ENCODE measurements at places on chromosomes 5 and 9.

- DNase-seq = no peak
Measured at GRCh38 chr5:151719228-151720000, 32.7 kb upstream of the SPARC start.

GRCh38 chr5:74640954-74641734 is 616 bp upstream of the ENC1 start:
- DNase-seq = no peak

DNA sequence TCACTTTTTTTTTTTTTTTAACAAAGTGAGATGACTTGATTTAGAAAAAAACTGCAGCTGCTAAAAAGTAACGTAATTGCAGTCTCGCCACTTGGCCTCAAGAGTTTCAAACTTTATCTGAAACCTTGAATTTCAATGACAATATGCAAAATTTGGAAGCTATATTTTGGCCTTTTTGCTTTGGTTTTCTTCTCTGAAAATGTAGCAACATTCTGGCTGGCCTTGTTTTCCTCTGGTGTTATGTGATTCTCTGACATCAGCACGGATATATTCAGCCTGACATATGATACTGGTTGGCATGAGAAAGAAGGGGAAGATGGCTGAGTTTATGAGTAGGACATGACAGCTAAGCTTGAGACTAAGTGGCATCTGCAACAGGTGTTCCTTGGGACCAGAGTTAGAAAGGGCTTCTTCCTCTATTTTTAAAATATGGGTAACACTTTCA is 136.5 kb downstream of the MEF2C start:
- no peak for DNase-seq

DNA sequence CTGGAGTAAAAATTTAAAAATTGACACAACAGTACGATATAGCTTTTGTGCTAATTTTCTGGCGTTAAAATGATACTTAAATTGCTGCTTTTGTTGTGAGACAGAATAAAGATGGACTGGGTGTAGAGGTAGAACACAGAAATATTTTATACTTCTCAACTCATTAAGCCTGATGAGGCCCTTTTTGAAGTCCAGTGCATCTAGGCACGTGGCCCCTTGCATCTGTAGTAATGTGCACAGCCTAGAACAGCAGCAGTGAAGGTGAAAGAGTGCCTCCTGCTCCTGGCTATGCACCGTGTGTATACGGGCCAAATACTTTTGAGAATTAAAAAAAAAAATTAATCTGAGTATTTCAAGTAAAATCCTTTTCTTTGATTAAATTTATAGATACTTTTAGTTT is 115.6 kb downstream of the XRCC4 start:
- no peak for DNase-seq

- DNase-seq = no peak
Measured at GRCh38 chr5:132011622-132012343, at the start of gene ACSL6. Gene ACSL6 (minus strand): TSS chr5:132011658. CDS start chr5:132011553, 105 bp downstream.

GRCh38 chr5:133930061-133930812 is 38.2 kb downstream of the C5orf15 start:
- peak; percentile 45 for DNase-seq

DNA sequence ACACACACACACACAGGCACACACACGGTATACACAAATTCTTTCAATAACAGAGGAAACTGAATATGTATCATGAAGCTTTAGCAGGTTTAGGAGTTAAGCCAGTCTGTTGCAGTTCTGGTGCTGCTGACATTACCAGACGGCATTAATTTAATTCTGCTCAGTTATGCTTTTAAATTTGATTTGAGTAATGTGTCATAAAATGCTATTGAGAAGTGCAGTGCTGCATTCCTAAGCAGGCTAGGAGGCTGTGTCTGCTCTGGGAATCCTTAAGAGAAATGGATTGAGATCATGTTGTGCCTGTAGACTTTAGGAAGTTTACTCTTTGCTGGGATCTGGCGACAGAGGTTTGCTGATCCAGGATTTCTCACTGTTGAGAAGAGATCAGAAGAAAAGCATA is 733.8 kb downstream of the BRINP1 start:
- no peak for DNase-seq

GRCh38 chr5:37495668-37496347 is 116.7 kb downstream of the WDR70 start:
- no peak for DNase-seq

DNA sequence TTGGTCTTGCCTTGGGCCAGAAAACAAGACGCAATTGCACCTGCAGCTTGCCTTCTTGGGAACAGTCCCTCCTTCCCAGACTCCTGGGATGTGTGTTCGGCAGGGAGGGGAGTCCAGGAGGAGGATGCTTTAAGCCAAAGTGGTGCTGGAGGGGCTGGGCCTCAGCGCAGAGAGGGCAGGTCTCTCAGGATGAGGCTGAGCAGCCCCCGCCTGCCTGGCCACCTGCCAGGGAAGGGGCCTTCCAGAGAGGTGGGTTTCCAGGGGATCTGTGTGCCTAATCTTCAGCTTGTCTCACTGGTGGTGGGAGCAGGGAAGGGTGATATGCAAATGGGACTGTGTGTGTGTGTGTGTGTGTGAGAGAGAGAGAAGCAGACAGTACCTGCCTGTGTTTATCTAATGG is 105.2 kb downstream of the ENTREP1 start:
- DNase-seq = no peak

DNA sequence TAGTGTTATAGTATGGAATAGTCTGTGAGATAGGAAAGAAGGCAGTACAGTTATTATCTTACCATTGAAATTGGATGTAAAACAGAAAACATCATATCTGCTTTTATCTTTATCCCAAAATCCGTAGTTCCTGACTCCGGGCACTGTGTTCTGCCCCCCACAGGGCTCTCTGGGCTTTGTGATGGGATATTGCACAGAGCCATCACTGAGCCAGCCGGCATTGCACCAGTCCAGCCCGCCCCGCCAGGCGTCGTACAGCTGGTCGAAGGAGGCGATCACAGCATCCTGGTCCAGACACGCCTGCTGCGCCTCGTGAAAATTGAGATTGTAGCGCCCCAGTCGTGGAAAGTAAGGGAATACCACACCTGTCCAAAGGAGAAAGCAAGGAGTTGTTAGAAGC is 76.4 kb downstream of the HAPLN1 start:
- no peak for DNase-seq

DNA sequence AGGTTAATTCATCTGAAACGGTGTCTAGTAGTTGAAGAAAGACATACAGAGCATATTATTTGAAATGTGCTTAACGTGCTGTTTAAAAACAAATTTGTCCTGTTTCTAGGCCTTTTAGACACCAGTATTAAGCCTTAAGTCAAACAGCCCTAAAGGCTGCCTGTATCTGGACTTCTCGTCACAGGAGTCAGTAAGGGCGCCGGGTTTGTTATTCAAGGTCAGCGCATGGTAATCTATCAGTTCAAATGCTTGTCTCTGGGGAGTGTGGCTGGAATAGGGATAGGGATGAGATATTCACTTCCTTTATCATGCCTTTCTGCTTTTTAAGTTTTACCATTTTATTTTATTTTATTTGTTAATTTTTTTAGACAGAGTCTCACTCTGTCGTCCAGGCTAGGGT is 9.4 kb upstream of the CNOT6 start:
- DNase-seq = no peak

- no peak for DNase-seq
Measured at GRCh38 chr5:40672425-40672824, 7.3 kb upstream of the PTGER4 start.

DNA sequence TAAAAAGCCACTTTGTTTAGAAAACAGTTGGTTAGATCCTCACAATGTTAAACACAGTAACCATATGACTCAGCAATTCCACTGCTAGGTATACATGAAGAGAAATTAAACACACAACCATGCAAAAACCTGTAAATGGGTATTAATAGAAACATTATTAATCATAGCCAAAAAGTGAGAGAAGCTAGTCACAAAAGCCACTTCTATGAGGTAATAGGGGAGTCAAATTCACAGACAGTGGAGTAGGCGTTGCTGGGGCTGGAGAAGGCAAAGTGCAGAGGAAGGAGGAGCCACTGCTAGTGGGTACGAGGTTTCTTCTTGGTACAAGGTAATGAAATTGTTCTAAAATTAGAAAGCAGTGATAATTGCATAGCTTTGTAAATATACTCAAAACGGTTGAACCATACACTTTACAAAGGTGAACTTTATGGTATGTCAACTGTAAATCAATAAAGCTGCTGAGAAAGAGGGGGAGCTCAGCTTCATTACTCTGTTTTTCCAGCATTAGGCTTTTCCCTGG is 364.4 kb downstream of the GADD45G start:
- DNase-seq = no peak

DNA sequence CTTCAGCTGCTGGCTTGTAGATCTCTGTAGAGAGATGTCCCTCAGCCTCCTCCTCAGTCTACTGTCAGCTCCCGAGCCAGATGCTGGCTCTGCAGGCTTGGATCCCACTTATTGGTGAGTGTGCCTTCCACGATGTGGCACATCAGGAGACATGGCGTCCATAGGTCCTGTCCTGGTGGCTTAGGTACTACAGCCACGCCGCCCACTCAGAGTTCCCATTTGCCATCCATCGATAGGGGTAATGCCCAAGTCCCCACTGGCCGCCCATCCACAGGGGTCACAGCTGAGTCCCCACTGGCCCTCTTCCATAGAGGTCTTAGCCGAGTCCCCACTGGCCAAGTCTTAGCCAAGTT is 17.3 kb downstream of the EXOC3 start:
- no peak for DNase-seq

GRCh38 chr9:16501141-16501540 is 369.3 kb downstream of the BNC2 start:
- no peak for DNase-seq

DNA sequence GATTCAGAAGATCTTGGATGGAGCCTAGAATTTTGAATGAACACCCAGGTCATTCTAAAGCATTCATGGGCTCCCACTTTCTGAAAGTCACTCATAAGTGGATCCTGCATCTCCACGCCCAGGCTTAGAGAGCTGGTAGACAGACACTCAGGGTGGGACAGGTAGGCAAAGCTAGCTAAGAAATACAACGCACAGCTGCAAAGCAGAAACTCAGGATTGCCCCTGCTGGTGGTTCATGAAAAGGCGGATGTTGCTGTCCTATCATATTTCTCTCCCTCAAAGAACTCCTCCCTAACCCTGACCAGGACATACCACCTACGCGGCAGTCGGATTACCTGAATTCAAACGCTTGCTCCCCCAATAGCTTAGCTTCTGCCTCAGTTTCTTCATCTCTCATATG is 226.5 kb downstream of the GLIS3 start:
- no peak for DNase-seq

- DNase-seq = no peak
Measured at GRCh38 chr9:131590449-131590848, 45.1 kb downstream of the PRRT1B start.

- DNase-seq = no peak
Measured at GRCh38 chr9:97773723-97774122, 76.6 kb upstream of the XPA start.

DNA sequence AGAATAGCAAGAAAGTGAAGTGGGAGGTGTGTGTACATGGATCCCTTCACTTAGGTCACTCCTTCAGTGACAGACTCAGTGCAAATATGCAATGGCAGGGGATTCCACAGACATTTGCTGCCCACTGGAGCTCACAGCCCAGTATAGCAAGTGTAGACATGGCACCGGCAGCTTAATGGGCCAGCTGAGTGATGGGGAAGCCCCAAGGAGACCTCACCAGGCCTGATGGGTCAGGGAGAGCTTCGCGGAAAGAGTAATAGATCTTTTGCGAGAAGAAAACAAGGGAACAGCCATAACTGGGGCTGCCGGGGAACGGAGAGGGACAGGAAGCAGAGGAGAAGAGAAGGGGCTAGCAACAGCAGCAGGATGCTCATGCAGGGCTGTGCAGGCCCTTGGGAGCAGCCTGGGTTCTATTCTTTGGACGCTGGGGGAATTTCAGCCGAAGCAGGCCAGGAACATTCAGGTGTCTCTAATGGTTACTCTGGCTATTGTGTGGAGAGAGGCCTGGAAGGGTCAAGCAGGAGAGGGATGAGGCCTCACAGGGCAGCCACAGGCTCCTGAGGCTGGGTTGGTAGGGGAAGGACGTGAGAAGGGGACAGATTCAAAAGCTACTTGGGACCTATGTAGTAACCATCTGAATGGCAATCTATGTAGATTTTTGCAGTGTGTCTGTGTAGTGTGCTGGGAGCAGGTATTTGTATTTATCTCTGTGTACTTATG is 27.0 kb downstream of the TCF7 start:
- no peak for DNase-seq

GRCh38 chr5:15606197-15606596 is 106.2 kb downstream of the FBXL7 start:
- DNase-seq = no peak

DNA sequence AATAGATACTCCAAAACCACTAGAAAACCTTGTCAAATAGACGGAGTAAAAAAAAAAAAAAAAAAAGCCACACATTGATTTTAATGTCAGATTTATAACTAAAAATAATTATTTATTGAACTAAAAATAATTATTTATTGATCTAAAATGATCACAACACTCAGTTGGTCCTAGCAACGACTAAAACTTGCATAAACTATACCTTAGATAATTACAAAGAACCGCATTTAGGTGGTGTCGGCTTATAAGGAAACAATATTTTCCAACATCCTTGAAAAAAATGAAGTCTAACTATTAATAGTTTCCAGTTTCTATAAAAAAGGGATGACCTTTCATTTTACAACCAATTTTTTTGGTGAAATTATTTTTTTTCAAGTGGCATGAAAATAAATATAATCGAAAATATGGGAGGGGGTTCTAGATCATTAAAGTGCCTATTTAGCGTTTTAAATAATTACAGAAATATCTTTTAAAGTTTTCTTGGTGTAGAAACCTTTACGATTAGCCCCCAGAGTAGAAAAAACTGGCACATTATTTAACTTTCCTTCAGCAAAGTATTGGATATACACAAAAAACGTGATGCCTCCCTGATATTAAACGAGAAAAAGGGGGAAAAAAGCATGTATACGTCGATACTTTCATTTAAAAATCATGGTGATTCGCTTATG is 3.7 kb downstream of the ARRDC3 start:
- no peak for DNase-seq

GRCh38 chr5:64603676-64604075 is 86.6 kb upstream of the SHISAL2B start:
- no peak for DNase-seq

DNA sequence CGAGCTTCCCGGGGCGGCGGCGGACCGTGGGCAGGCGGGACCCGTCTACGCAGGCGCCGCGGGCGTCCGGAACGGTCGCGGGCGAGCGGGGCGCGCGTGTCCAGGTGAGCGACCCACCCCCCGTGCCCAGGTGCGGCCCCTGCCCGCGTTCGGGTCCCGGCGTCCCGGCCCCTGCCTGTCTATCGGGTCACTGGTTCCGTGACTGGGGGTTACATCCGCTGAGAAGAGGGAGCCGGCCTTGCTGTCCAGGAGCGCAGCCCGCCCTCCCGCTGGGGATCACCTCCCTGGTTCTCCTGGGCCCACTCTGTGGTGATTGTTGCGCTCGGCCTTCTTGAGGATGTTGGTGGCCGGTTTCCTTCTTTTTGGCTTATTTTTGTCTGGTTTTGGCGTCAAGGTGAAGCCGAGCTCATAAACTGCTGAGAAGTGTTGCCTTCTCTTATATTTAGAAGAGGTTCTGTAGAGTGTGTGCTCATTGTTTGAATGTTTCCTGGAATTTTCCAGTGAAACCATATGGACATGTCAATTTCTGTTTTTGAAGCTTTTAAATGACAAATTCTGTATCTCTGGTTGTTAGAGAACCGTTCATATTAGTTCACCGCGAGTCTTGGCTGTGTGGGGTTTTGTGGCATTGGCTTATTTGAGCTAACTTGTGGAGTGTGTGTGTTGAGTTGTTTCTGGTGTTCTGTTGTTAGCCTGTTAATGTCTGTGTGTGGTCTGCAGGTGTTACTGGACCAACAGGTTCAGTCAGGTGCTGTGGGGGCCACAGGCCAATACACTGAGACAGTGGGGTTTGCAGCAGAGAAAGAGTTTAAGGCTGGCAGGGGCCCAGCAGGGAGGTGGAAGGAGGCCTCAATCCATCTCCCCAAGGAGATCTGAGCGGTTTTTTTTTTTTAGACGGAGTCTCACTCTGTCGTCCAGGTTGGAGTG is 621 bp downstream of the CEP72 start:
- no peak for DNase-seq

All from stimulated activated CD4-positive, alpha-beta T cell treated with anti-CD3 and anti-CD28 coated beads, Interleukin-1b, Interleukin-23, amount 100 ng/mL, for 1 hour (primary cell).